ENCODE measurements at places on chromosomes 5 and 9. TPM values are rescaled to one million over a fixed set of nuclear protein-coding genes. Genes with fewer than 3 reads are reported as not detected.

LCN15 gene
- not detected for total RNA-seq

TIMD4 gene
- not detected for total RNA-seq

GPR21 gene
- total RNA-seq, result not detected

ERAP2 gene
- total RNA-seq, result 2.8 TPM

HEMGN gene
- total RNA-seq, result not detected

SPATA31C1 gene
- not detected for total RNA-seq

LRRC26 gene
- total RNA-seq, result not detected

SLC34A1 gene
- not detected for total RNA-seq

TMEM174 gene
- total RNA-seq, result not detected

DBH gene
- not detected for total RNA-seq

SH3GL2 gene
- total RNA-seq, result not detected

ZNF883 gene
- total RNA-seq, result 2.7 TPM

SRA1 gene
- 40.7 TPM for total RNA-seq

GFRA3 gene
- total RNA-seq, result not detected

FBN2 gene
- 95.8 TPM for total RNA-seq

SPATA31E1 gene
- total RNA-seq, result not detected
